GM20000 (cell line): ENCODE measurements at places on chromosomes 5 and 9.

GRCh38 chr9:94056442-94056974 is 27.8 kb upstream of the PTPDC1 start:
- no peak for DNase-seq

GRCh38 chr5:42993516-42994245 is 46.4 kb downstream of the ANXA2R start:
- DNase-seq: no peak

DNA sequence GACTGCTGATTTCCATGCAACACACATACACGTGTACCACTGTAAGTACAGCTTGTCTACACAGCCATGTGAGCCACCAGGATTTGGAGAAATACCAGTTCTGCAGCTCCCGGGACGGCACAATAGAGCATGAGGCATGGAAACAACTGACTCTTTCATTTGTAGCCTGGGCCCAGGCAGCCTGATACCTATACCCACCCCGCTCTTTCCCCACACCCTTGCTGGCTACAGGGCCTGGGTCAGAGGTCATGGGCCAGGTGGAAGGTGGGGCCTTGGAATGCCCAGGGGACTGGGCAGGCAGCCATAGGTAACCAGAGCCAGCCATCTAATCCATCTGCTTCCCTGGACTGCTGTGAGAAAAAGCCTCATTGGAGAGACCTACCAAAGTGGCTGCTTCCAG is 39.0 kb upstream of the ZSWIM6 start:
- no peak for DNase-seq

GRCh38 chr5:180050121-180050940 is 21.2 kb downstream of the RNF130 start:
- DNase-seq: no peak

DNA sequence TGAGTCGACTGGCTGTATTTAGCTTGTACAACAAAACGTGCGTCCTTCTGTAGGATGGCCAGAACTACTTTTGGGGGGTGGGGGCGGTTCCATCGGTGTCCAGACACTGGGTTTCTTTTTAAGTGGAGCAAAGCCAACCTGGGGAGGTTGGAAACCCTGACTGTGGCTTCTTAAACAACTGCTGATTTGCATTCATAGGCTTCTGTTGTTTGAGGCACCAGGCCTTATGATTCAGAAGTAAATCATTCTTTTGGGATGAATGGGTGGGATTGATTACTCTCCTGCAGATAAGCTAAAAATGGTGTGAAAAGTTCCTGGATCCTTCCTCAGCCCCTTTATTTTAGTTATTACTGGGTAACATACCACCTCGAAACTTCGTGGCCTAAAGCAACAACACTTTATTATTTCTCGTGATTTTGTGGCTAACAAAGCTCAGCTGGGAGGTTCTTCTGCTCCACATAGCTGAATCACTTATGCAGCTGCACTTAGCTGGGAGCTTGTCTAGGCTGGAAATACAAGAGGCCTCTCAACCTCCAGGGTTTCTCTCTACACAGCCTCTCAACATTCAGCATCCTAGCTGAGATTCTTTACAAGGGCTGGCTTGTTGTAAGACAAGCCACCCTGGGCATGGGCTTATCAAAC is 12.2 kb upstream of the SMIM32 start:
- DNase-seq: no peak

DNA sequence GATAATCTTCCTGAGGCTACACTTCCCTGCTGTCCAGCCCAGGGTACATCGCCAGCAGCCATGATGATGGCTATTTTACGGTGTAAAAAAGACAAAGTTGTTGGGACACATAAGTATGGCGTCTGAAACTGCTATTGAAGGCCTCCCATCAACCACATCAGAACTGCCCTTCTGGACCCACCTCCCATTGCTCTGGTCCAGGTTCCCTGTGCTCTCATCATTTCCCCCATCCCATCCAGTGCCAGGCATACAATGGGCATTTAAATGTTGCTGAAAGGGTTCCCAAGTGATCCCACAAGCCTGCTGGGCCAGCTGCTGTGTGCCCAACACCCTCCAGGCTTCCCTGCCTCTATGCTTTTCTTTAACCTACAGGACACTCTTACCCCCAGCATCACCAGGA is 10.6 kb downstream of the IL9 start:
- DNase-seq: no peak

GRCh38 chr5:169300468-169301385 is at the start of gene SLIT3:
TSS of gene SLIT3 (minus strand) at chr5:169301139. CDS start at chr5:169300709, 430 bp downstream.
- peak; percentile 35 for DNase-seq

- DNase-seq: no peak
These were observed 25.4 kb upstream of the AGXT2 start for GRCh38 chr5:35073160-35073559.

GRCh38 chr5:77356740-77357139 is 135.4 kb downstream of the WDR41 start:
- DNase-seq: peak; percentile 60

DNA sequence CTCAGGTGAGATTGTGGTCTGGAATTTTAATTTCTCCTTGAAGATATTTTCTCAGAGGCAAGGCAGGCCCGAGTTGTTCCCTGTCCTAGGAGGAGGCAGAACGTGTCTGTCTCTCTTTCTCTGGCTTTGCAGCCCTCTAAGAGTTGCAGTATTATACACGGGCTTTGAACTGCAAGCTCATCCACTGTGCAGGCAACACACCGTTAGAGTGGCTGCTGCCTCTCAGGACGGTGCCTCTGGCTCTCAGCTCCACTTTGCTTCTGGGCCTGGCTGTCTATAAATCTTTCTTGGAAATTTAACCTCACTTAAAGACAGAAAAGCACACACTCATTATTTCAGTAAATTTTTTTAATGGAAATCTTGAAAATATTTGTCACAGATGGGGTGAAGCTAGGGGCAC is 170.1 kb upstream of the ADCY2 start:
- no peak for DNase-seq

DNA sequence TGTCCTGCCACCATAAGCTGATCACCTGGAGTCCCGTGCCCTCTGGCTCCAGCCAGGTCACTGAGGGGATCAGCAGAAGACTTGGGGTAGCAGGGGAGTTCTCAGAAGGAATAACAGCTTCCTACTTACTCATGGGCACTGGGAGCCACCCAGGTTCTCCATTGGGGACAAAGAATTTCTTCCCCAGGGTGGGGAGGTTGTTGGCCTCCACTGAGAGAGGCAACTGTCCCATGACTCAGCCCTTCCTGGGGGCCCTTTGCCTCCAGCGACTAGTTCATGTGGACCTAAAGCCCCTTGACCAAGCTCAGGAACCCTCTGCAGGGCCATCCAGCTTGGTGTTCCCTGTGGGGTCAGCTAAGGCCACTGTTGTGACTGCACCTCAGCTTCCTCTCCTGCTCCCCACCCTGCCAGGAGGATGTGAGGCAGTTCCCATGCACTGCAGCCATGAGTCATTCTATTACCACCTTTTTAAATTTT is 175.0 kb downstream of the AUH start:
- no peak for DNase-seq

DNA sequence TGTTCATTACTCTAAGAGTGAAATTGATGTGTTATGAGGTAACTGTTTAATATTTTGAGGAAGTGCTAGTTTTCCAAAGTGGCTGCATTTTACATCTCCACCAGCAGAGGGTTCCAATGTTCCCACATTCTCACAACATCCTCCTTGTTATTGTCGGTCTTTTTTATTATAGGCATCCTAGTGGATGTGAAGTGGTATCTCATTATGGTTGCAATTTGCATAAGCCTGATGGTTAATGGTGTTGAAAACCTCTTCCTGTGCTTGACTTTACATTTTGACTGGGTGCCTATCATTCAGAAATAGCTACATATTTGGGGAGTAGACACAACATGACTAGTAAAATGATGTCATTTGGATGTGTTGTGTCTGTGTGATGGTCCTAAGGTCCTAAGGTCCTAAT is 143.6 kb downstream of the MRPS30 start:
- DNase-seq: peak; percentile 16

DNA sequence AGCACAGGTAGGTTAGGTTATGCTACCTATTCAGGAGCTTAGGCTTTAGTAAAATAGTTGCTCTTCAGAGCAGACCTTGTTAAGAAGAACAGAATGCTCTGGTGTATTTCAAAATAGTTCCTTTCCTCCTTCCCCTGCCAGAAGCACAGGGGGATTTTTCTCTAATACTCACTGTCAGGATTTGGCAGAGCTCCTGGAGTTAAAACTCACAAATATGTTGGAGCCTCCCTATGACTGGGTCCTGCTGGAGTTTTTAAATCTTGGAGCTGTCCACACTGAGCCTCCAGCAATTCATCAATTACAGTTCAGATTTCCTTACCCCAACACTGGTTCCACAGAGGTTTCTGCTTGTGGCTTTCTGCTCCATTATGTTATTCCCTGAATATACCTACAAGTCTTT is 1233.8 kb upstream of the WWC1 start:
- no peak for DNase-seq

GRCh38 chr5:88518131-88519016 is 249.7 kb upstream of the TMEM161B start:
- no peak for DNase-seq

DNA sequence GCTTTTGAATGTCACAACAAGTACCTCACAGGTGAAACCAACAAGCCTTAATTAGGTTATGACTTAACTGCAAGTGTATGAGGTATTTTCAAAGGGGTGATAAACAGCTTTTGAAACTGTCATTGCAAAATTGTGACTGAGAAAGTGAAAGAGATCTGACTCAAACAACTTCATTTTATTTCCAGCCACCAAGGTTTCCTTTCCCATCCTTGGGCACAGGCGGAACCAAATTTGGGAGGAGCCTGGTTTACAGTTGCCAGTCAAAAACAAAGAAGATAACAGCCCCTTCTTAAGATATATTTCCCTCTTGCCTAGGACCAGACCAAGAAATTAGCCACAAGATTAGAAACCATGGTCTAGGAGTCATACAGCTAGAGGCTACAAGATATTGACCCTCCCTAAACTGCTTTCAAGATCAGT is 417.1 kb downstream of the CSNK1G3 start:
- no peak for DNase-seq

DNA sequence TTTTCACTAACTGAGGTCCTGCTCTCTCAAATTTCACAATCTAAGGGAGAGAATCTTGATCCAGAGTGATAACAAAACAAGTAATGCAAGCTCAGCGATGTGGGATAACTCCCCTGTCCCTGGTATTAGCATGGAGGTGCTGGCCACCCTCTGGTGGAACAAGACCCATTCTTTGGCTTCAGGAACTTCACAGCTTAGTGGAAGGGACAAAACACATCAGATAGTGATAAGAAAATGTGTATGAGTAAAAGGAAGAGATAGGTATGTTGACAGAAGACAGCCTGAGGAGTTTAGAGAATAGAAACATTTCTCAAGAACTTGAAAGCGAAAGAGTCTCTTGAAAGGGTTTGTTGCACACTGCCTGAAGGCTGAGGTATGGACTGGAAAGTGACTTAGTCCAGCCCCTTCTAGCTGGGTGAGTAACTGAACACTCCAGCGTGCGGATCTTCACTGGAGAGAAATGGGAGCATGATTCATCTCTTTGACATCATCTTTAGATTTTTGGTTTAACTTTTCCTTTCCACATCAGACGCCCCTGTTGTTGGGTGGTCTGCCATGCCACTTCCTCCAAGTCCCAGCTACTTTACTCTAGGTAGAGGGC is 25.4 kb upstream of the ZSWIM6 start:
- DNase-seq: peak; percentile 37

DNA sequence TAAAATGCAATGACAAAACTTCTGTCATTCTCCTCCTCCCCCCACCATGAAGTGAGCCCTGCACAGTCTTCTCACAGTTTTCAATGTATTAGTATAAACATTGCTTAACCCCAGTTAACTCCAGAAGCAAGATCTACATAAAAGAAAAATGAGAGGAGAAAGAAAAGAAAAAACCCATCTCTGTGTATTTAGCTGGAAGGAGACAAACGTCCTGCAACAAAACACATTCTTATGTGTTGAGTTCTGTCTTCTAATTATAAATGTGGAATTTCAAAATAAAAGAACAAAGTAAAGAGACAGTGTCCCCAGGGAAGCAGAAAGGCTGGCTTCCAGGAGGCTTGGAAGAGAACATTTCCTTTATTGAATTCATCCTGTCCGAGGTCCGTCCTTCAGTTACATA is 491.9 kb upstream of the TUSC1 start:
- no peak for DNase-seq

DNA sequence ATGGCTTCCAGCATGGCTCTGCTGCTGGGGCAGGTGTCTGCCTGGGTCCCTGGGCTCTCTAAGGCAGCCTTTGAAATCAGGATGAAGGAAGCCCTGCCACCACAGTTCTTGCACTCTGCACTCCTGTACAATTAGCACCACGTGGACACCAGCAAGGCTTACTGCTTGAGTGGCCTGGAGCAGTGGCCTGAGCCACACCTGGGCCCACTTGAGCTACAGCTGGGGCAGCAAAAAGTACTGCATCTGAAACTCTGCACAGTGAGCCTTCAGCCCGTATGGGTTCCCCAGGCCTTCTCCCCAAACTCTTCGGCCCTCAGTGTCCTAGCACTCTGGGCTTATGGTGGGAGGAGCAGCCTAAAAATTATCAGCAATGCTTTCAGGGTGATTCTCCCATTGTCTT is 8.0 kb upstream of the INIP start:
- no peak for DNase-seq

GRCh38 chr5:33816791-33817190 is 75.0 kb downstream of the ADAMTS12 start:
- no peak for DNase-seq

DNA sequence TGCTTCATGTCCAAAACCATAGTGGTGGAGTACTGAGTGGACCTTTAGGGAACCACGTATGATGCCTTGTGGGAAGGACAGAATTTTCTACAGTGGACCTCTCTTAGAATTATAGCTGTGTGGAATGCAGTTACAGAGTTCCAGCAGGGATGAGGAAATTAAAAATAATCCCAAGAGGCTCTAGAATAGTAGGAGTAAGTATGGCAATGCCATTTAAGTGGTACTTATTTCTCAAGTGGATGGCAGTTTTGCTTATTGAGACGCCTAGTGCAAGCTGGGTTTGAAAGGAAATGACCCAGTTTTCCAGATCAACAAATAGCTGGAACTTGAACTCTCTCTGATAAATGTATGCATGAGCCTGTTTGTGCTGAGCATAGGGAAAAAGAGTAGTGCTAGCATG is 431.6 kb downstream of the PRR16 start:
- DNase-seq: no peak

GRCh38 chr5:6365977-6366590 is 12.3 kb downstream of the MED10 start:
- no peak for DNase-seq

GRCh38 chr9:83266666-83267496 is 203.9 kb upstream of the RASEF start:
- no peak for DNase-seq

- DNase-seq: no peak
These were observed 647.2 kb downstream of the BNC2 start for GRCh38 chr9:16223074-16223871.
